ENCODE measurements at places on chromosomes 12 and 14.

DNA sequence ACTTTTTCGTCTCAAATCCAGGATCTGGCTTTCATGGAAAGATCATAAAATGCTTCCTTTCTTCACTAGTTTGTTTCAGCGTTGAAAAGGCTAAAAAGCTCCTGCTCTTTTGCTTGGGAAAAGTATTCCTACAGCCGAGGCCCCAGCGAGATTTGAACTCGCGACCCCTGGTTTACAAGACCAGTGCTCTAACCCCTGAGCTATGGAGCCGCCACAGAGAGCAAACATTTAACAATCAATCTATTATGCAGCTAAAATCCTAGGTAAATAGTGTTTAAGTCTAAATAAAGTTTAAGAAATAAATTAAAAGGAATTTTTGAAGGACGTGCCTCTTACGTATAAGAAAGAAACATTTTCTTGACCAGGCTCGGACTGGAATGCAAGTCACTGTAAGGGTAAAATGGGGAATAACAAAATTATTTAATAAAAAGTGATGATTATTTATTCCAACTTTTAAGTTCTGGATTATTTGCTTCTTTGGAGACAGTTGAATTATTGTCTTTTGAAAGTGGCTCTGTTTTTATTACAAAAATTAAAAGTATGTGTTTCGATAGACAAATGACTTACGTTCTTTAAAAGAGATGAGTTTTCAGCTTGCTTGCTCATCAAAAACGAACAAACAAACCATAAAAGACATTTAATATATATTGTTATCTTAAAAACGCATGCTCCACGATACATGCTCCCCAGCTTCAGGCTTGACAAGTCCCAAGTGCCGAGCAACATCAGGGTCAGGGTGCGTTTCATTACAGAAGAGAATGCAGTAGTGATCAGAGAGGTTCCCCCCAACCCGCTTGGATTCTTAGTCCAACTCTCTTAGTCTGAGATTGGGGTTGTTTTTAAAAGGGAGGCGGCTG, 10.2 kb downstream of the OR6S1 start:
- peak; percentile 57 for DNase-seq

DNA sequence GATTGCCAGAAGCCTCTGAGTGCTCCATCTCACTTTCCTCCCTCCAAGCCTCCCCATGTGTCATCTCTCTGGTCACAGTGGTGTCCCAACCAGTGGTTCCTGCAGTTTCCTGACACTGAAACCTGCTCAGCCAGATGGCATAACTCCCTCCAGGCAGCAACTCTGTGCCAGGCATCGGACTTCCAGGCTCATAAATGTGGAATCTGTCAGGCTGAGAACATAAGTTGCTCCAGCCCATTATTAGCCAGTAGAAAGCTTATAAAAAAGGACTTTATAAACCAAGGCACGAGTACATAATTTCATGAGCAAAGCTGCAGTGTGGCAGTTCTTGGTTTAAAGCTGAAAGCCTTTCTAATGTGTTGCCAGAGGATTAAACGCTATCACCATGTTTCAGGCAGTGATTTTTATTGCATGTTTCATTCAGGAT, 194.3 kb downstream of the DACT1 start:
- peak; percentile 64 for DNase-seq

- no peak for DNase-seq
Measured at GRCh38 chr14:31965071-31965734, 111.9 kb upstream of the ARHGAP5 start.

DNA sequence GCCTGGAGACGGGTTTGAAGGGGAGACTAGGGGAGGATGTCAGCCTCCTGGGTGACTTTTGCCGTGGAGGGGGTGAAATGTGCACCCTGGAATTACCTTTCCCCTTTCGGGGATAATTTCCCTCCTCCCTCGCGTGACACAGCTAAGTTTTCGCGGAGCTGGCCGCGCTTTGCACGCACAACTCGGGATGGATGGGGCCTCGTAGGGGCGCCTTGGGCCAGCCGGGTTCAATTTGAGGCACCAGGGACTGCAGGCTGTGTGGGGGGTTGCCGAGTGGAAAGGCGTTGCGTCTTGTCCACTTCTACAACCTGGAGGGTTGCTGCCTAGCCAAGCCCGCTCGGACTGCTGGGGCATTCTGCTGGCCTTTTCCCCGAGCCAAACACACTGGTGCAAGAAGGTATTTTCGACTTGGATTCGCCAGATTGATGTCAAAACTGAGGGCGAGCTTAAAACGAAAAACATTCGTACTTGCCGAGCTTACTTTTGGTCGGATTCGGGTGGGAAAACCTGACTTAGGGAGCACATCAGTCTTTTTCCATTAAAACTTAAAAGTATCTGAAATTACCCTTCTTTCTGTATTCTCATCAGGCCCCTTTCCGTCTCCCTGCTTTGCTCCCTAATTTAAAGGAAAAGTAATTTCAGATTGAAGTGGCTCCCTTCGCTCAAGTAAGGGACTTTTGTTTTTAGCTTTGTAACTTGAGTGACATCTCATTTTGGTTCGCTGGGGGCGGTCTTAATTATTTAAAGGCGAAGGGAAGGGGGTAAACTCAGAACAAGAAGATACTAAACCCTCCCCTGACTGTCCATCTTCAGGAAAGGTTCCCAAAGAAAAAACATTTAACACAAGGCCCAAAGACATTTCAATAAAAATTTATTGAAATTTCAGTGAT, 14.3 kb downstream of the TBX3 start:
- no peak for DNase-seq

GRCh38 chr12:67434671-67435370, 165.7 kb downstream of the CAND1 start:
- no peak for DNase-seq

- DNase-seq, result no peak
Measured at GRCh38 chr14:99753225-99754140, 39.7 kb upstream of the EML1 start.

GRCh38 chr12:70576341-70577282, 60.6 kb downstream of the PTPRB start:
- DNase-seq, result peak; percentile 41

DNA sequence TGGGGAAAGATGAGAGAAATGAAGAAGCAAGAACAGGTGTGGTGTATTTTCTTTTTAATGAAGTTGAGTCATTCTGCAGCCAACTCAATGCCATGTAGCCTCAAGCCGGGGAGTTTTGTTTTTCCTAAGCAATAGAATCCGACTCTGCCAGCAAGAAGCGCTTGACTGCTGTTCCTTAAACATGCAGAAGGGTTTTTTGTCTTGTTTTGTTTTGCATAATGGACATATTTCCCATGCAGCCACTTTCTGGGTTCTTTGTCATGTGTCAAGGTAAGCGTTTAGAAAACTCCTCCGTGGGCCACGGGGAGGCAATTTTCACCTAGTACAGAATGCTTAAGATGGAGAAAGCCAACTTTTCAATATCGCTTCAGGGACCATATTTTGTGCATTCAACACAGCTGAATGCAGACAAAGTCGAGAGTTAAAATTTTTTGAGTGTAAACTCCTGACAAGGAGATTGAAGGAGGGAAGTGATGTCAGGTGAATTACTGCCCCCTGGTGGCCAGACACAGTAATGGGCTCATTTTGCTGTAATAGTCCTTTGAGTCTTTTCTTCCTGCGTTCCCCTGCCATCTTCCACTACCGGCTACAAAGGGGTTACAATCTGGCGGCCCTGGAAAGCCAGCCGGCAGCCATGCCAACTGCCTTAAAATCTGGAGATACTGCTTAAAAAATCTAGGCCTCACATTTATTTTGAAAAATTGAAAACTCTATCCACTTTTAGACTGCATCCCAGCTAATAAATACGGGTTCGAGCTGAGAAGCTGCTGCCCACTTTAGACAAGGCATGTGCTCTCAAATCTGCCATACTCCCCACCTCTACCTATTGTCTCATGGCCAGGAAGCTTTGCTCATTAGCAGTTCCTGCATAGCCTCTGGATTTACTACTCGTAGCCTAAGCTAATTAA, 3.2 kb upstream of the FICD start:
- DNase-seq, result peak; percentile 73

GRCh38 chr12:52713960-52714886, 10.9 kb upstream of the KRT77 start:
- DNase-seq, result no peak

- DNase-seq, result no peak
Measured at GRCh38 chr14:77853919-77854318, 54.0 kb downstream of the ADCK1 start.

GRCh38 chr12:44389038-44389437, 487.1 kb downstream of the NELL2 start:
- no peak for DNase-seq

- peak; percentile 89 for DNase-seq
Measured at GRCh38 chr12:69698769-69699540, at the start of gene BEST3. TSS of gene BEST3 (minus strand) at chr12:69699303. CDS start at chr12:69697798, 1,505 bp downstream.

- DNase-seq, result no peak
Measured at GRCh38 chr12:121649322-121649721, 20.1 kb downstream of the MORN3 start.

DNA sequence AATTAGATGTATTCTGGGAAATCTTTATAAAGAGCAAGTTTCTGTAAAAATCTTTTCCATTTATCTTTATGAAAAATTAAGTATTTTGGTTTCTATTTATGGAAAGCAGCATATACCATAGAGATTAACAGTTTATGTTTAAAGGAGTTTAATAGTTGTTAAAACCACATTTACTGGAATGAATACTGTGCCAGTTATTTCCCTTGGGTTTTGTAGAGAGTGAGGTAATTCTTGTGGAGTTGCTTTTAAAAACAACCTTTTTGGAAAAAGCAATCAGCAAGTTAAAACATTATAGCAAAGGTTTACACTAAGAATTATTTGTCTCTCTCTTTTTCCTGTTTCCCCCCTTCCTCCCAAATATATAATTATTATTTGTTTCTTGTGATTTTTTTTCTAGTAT, 34.9 kb downstream of the AEBP2 start:
- DNase-seq, result no peak

GRCh38 chr14:91144425-91145145, 30.7 kb downstream of the DGLUCY start:
- no peak for DNase-seq

DNA sequence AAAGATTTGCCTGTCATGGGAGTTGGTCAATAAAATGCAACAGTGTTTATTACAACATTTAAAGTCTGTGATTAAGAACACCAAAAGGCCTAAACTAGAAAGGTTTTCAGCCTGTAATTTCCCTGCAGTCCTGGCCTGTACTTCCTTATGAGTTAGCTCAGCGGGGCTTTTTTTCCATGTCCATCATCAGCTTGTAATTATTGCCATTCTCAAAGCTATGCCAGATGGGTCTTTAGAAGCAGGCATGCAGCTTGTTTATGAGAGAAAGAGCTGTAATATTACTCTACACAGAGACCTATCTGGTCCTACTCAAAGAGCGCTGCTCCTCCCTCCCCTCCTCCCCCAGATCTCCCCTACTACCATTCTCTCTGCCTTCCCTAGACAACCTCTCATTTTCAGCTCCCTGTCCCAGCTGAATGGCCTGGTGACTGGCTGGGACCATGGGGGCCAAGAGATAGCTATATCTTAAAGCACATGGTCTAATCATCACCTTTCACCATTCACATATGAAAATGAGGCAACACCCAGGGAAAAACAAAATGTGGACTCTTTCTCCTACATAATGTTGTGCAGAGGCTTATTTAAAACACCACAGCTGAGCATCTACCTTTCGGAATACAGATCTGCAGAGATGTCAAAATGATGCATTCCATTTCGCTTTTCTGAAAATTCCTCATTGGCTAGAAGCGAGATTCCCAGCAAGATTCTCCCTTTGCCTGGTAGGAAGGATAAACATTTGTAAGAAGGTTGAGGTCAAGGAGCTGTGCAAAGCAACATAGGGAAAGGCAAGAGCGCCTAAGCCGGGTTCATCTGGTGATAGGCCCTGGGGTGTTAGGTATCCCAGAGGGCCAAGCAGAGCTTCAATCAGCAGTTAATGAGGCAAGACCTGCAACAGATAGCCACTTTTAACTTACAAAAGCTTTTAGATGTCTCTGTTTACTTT, 209.7 kb upstream of the CDKN3 start:
- peak; percentile 96 for DNase-seq

DNA sequence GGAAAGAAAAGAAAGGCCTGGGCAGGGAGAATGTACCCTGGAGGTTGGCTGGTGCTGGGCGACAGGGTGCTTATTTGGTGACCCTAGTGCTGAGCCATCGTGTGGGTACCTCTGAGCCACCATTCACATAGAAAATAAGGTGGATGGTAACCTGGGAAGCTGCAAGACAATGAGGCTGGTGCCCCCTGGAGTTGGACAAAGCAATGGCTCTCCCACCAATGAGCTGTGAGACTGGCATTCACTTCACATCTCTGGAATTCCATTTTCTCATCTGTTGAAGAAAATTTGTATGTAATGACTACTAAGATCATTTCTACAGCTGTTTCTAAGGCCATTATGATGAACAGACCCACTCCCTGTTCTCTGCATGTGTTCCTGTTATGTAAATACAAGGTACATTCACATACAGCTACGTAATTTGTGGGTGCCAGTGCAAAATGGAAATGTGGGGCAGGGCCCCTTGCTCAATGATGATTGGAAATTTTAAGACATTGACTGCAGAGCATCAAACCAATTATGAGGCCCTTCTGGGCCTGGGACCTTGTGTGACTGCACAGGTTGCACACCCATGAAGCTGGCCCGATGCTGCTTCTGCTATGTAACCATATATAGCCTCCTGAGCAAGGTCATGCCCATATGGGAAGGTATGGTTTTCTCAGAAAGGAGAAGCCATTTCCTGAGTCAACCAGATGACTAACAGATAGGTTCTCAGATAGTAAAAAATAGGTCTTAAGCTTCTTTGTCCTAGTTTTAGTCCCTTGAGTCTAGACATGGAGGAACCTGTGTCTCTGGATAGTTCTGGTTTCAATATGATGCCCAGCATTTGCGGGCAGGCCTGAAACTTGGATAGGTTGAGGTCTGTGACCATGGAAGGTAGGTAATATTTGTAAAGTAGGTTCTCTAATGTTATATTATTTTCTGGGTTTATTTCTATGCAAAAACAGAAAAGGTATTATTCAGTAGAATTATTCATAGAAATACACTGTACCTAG, 63.4 kb upstream of the IGF1 start:
- DNase-seq, result no peak

GRCh38 chr12:9650151-9650576, 19.3 kb upstream of the CLEC2D start:
- DNase-seq, result no peak

- no peak for DNase-seq
Measured at GRCh38 chr12:44157359-44157758, 321.5 kb downstream of the TMEM117 start.

GRCh38 chr14:29643433-29644211, 284.0 kb downstream of the PRKD1 start:
- DNase-seq, result peak; percentile 21

GRCh38 chr14:69666690-69667211, 55.4 kb downstream of the SUSD6 start:
- DNase-seq, result no peak

GRCh38 chr14:65433157-65433556, 20.6 kb downstream of the FUT8 start:
- DNase-seq, result no peak

- peak; percentile 35 for DNase-seq
Measured at GRCh38 chr12:113135178-113136127, at the start of gene RASAL1. TSS of gene RASAL1 (minus strand) at chr12:113135761. CDS start at chr12:113135462, 299 bp downstream.

GRCh38 chr12:109188108-109188712, 71.8 kb downstream of the ACACB start:
- DNase-seq, result no peak

- no peak for DNase-seq
Measured at GRCh38 chr12:80411787-80412186, 32.2 kb upstream of the PTPRQ start.

GRCh38 chr14:61661471-61662400, 33.6 kb upstream of the HIF1A start:
- DNase-seq, result no peak

GRCh38 chr14:66137081-66137480, 349.1 kb upstream of the CCDC196 start:
- DNase-seq, result peak; percentile 93

GRCh38 chr12:65734226-65734625, 90.1 kb upstream of the HMGA2 start:
- DNase-seq, result no peak

GRCh38 chr12:49948866-49949845, 1.4 kb upstream of the AQP2 start:
- DNase-seq, result no peak

Data from NCI-H1694 treated with DMSO at 0.1 percent for 48 hours (cell line).